Myocyte (in vitro differentiated cells): ENCODE measurements at places on chromosomes 6 and 20. TPM values are rescaled to one million over a fixed set of nuclear protein-coding genes. Genes with fewer than 3 reads are reported as not detected.
A peak's percentile ranks its signal among the peaks of the same experiment; 100 is the strongest.

- no peak for DNase-seq
Observed at GRCh38 chr6:3987053-3987452, 91.9 kb downstream of the FAM217A start.

GRCh38 chr6:3549314-3549940 lies 92.6 kb upstream of the SLC22A23 start:
- DNase-seq: no peak

DNA sequence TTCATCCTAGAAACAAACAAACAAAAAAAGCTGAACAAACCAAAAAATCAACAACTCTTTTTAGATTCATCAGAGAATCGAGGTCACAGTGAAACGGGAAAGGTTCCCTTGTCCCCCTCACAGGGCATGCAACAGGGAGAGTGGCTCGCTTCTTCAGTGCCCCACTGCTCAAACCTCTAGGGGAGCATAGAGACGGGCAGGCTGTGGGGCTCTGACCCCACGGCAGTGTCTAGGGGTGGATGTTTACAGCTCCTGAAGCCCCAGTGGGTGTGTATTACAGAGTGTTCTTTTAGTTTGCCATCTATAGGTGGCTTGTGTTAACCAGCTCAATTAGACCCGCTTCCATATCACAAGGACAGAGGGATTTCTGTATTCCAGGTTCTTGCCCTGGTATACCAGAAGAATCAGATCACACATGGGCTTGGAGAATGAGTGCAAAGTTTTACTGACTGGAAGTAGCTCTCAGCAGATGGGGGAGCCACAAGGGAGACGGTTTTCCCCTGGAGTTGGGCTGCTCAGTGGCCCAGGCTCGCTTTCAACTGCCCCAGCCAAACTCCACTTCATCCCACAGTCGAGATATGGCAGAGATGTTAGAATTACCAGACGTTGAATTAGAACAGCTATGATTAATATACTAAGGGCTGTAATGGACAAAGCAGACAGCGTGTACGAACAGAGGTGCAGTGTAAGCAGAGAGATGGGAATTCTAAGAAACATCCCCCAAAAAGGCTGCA lies 192.6 kb upstream of the CST7 start:
- DNase-seq: no peak

GRCh38 chr20:51065615-51066014 lies 42.7 kb upstream of the KCNG1 start:
- DNase-seq: no peak

DNA sequence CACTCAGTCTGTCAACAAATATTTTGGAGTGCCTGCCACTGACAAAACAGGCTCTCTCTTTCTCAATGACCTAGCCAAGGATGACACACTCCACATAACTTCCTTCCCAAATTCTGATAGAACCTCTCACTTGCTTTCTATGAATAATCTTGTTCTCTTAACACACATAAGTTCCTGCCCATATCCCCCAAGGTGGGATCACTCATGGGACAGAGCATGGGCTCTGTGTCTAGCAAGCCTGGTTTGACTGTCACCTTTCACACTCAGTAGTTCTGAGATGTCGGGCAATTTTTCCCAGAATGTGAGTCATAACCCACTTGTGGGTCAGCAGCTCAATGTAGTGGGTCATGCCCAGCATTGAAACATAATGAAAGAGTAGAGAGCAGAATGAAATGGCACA lies 78.1 kb downstream of the LRFN2 start:
- no peak for DNase-seq

GRCh38 chr6:19395316-19395715 lies 441.9 kb upstream of the ID4 start:
- no peak for DNase-seq

DNA sequence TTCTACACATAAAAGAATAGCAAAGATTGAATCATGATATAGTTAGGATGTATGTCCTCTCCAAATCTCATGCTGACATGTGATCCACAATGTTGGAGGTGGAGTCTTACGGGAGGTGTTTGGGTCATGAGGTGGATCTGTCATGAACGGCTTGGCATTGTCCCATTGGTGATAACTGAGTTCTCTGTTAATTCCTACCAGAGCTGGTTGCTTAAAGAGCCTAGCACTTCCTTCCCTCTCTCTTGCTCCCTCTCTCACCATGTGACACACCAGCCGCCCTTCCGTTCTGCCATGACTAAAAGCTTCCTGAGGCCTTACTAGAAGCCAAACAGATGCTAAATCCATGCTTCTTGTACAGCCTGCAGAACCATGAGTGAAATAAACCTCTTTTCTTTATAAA lies 8.3 kb downstream of the TNFRSF21 start:
- DNase-seq: no peak

- peak; percentile 2 for DNase-seq
Observed at GRCh38 chr6:18823782-18824386, 436.7 kb downstream of the RNF144B start.

- DNase-seq: no peak
Observed at GRCh38 chr6:94278146-94278545, 858.8 kb upstream of the EPHA7 start.

GRCh38 chr20:32971703-32972161 lies 32.5 kb downstream of the SUN5 start:
- peak; percentile 3 for DNase-seq

- peak; percentile 35 for DNase-seq
Observed at GRCh38 chr6:113359155-113360140, 497.7 kb upstream of the MARCKS start.

DNA sequence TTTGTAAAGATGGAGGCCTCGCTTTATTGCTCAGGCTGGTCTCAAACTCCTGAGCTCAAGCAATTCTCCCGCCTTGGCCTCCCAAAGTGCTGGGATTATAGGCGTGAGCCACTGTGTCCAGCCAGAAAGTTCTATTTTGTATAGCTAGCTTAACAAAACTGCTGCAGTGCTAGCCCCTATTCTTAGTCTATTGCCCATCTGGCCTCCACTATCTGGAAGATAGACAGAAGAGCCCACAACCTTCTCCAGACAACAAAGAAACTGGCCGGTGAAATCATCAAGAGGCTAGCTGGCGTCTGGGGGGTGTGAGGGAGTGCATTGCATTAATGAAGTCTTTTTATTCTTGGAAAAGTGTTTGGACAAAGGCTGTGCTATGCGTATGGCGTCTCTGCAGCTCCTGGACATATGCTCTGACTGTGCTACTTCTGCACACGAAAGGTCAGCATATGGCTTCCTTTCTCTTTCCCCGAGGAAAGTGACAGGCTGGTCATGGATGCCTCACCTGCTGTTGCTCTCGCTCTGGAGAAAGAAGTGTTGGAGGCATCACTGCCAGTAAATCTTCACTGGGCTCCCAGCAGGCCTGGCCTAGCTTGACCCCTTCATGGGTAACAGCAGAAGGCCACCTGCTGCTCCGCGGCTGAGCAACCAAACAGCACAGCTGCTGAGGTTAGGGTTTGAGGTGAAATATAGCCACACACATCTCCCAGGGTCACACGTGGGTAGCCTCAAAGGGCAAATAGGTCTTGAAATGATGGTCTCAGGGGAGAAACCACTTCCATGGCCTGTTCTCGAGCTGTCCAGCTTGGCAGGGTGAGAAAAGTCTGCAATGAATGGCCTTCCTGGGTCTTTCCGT lies 95.1 kb upstream of the IYD start:
- DNase-seq: peak; percentile 90

GRCh38 chr6:110492584-110492983 lies 16.2 kb upstream of the SLC22A16 start:
- no peak for DNase-seq

DNA sequence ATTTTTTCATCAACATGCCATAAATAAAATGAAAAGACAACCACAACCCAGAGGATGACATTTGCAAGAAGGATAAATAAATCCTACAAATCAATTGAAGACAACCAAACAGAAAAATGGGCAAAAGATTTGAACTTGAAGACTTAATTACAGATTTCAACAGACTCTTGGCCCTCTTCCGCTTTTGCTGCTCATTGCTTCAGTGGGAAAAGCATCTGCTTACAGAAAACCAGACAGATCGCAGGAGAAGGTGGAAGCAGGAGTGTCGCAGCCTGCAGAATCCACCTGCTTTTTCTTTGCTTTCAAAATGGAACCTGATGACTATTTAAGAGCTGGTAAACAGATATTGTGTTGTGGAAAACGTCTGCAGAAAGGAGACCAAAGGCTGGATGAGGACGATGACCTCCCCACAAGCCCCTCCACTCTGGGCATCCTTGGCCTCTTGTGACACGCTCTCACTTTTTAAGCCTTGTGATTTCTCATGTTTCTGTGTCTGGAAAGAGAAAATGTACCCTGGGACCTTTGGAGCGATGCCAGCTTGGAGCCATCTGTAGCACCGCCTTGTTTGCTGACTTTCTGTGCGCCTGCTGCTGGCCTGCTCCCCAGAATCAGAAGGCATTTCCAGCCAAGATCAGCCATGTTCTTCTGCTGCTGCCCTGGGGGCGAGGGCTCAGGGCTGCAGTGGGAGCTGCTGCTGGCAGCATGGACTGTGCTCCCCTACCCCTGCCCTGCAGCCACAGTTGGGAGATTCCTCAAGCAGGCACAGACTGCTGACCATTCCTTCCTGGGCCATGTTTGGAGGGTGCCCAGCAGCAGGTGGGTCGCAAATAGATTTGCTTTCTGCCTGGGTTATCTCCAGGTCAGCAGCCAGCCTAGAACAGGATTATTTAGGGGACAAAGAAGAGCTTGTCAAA lies 3.6 kb upstream of the CSTL1 start:
- DNase-seq: no peak

RCAN2 gene
- total RNA-seq: 1.2 and 1.4 TPM in 2 replicates

RAB44 gene
- not detected in 2 replicates for total RNA-seq

SLC22A23 gene
- total RNA-seq: 1.9 and 4.0 TPM in 2 replicates

CTCFL gene
- not detected in 2 replicates for total RNA-seq

ZBTB22 gene
- 19.0 and 22.6 TPM in 2 replicates for total RNA-seq

EMILIN3 gene
- total RNA-seq: not detected in 2 replicates

MAS1 gene
- under 0.01 TPM in 1 of 2 replicates, not detected in the other for total RNA-seq
